RPMI7951 (cell line): ENCODE measurements at places on chromosomes 3 and 15. TPM values are rescaled to one million over a fixed set of nuclear protein-coding genes. Genes with fewer than 3 reads are reported as not detected.

TMEM108 gene
- total RNA-seq: 0.12 and 0.39 TPM in 2 replicates

FOXL2NB gene
- under 0.01 TPM in 1 of 2 replicates, not detected in the other for total RNA-seq

FGF7 gene
- 2.0 and 3.2 TPM in 2 replicates for total RNA-seq

SPRED1 gene
- total RNA-seq: 57.7 and 67.6 TPM in 2 replicates

MINDY4B gene
- not detected in 2 replicates for total RNA-seq

SLC22A14 gene
- total RNA-seq: 0.12 and 0.20 TPM in 2 replicates

CYP19A1 gene
- total RNA-seq: 0.48 and 0.59 TPM in 2 replicates

BCL2A1 gene
- total RNA-seq: 3.0 and 5.2 TPM in 2 replicates

ERICH6 gene
- not detected in 2 replicates for total RNA-seq

FETUB gene
- not detected in 2 replicates for total RNA-seq

GATA2 gene
- 9.0 and 10.1 TPM in 2 replicates for total RNA-seq

THRB gene
- total RNA-seq: 0.24 and 0.98 TPM in 2 replicates

ABI3BP gene
- 0.29 and 0.48 TPM in 2 replicates for total RNA-seq

ITIH1 gene
- not detected in 2 replicates for total RNA-seq

PCSK6 gene
- total RNA-seq: 0.48 and 0.68 TPM in 2 replicates
